ENCODE measurements at places on chromosomes 4 and X.
A peak's percentile ranks its signal among the peaks of the same experiment; 100 is the strongest.

DNA sequence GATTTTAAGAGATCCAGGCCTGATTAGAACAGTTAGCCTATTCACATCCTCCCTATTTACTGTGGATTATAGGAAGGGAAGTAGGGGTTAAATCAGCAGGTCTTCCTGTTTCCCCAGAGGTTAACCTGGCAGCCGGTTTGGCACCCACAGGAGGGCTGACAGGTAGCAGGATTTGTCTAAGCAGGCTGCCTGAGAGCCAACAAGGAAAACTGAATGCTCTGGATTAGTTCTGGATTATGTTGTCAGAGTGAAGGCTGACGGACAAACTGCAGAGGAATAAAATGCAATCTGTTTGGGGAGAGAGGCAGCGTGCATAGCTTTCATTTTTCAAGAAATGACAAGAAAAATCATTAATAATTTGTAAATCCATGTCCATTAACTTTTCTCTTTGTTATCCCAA is 397.1 kb upstream of the FAM241A start:
- ATAC-seq: no peak

DNA sequence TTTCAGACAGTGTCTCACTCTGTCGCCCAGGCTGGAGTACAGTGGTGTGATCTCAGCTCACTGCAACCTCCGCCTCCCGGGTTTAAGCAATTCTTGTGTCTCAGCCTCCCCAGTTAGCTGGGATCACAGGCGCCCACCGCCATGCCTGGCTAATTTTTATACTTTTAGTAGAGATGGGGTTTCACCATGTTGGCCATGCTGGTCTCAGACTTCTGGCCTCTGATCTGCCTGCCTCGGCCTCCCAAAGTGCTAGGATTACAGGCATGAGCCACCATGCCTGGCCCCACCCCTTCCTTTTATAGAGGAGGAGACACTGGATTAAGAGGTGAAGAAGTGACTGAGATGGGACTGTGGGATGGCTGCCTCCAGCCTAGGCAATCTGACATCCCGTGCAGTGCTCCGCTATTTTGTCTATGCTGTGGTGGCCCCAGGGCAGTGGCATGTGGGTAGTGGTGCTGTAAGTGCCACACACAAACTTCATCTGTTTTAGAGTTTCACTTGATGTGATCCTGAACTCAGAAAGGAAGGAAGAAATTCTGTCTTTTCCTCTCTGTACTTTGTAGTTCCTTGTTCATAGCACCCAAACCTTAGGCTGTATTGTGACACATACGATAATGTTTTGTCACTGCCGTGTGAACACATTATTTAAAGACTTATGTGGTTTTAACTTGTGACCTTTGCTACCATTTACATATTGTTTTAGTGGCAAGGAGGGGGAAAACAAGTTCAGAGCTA is 48.9 kb downstream of the FNIP2 start:
- ATAC-seq: no peak

DNA sequence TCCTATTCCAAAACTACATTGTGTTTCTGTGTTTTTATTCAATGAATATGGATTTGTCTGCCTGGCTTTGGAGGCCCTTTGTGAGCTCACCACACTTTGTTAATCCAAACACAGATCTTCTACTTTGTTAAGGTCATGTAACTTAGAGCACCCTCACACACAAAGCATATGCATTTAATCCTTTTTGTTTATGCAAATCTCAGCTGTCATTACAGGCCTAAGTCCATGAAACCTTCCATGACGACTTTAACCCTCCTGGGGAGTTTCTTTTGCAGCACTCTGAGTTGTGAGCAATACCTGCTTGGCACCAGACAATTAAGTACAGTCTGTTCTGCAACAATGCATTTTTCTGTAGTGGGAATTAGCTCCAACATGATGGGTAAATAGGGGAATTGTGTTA is 14.9 kb downstream of the CCSER1 start:
- no peak for ATAC-seq

GRCh38 chr4:31134720-31135119 is 414.6 kb downstream of the PCDH7 start:
- ATAC-seq: no peak

- ATAC-seq: no peak
Measured at GRCh38 chrX:121405826-121406225, 358.4 kb downstream of the GLUD2 start.

DNA sequence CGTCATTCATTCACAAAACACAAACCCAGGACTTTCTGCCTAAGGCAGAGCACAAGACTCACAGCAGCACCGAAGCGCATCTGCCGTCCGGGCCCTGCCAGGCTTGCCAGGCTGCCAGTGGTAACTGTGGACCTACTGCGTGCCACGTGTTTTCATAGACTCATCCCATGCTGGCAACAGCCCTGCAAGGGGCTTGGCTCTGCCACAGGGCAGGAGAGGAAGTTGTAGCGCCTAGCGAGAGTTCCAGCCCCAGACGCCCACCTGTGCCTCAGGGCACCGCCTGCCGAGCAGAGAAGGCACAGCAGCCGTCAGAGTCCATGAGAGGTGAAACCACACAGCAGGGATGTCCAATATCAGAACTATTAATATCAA is 18.9 kb upstream of the MRFAP1 start:
- ATAC-seq: no peak

- no peak for ATAC-seq
Measured at GRCh38 chr4:138410266-138410665, 168.1 kb upstream of the SLC7A11 start.

GRCh38 chr4:176967586-176967985 is 174.9 kb upstream of the VEGFC start:
- ATAC-seq: peak; percentile 77
